ENCODE measurements at places on chromosomes 3 and 15.
A peak's percentile ranks its signal among the peaks of the same experiment; 100 is the strongest.

GRCh38 chr3:23824699-23825444, 19.1 kb downstream of the UBE2E1 start:
- no peak for DNase-seq

DNA sequence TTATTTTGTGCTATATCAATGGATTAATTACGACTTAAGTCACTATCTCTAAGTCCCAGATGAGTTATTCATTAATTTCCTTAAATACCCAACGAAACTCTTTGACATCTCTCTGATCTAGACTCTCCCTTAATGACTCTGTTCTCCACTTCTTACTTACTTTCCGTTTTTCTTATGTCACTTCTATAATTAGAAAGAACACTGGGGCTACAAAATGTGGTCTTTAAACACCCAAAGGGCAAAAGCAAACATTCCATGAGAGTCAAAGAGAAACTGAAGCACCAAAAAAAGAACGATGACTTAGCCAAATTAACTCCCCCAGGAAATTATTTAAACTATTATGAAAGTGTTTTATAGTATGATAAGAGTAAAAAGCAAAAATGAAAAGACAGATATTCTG, 166.4 kb upstream of the UBE2E2 start:
- no peak for DNase-seq

DNA sequence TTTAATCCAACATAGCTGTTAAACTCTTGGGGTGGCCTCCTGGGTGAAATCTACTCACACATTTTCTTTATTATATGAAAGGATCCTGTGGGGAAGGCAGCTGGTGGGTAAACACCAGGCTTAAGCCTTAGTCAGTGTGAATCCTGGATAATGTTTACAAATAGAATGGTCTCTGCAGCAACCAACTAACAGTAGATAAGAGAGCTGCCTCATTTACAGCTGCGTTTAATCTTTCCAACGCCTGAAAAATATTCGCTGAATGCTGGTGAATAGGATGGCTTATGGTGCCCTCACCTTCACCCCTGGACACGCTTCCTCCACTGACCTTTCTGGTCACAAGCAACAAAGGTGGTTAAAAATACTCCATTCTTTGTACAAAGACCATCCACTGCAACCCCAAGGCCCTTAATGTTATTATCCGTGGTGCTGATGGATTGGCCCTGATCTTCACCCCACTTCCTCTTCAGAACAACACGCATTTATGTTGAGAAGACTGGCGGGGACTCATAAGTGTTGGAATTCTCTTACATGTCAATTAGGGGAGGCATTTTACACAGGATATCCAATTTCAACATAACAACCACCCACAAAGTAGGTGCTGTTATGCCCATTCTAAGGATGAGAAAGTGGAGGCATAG, 120.0 kb upstream of the FRMD4B start:
- DNase-seq: no peak

DNA sequence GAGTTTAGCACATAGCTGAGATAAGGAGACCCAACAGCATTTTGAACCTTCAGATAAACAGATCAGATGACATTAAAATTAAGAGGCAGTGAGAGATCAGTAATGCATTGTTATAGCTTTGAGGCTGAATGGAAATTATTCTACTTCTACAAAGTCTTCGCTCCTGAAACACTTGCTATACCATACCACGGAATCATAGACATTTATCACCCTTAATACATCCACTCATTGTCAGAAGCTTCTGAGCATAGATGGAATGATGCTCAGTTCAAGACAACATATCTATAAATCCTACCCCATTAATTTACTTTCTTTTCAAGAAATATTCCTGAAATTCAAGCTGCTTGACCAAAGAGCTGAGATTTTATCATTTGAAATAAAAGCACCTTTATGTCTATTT, 266.7 kb downstream of the C3orf38 start:
- no peak for DNase-seq

- DNase-seq: no peak
Observed at GRCh38 chr15:43249699-43250203, 17.0 kb downstream of the TGM5 start.

DNA sequence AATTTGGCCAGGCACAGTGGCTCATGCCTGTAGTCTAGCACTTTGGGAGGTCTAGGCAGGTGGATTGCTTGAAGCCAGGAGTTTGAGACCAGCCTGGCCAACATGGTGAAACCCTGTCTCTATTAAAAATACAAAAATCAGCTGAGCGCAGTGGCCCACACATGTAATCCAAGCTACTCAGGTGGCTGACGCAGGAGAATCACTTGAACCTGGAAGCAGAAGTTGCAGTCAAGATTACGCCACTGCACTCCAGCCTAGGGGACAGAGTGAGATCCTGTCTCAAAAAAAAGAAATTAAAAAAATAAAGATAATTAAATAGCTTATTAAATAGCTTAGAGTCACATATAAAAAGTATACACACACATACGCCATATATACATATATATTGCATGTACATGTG, 3.7 kb upstream of the TIPARP start:
- DNase-seq: no peak

- no peak for DNase-seq
Observed at GRCh38 chr3:22792533-22792932, 410.6 kb upstream of the UBE2E2 start.

DNA sequence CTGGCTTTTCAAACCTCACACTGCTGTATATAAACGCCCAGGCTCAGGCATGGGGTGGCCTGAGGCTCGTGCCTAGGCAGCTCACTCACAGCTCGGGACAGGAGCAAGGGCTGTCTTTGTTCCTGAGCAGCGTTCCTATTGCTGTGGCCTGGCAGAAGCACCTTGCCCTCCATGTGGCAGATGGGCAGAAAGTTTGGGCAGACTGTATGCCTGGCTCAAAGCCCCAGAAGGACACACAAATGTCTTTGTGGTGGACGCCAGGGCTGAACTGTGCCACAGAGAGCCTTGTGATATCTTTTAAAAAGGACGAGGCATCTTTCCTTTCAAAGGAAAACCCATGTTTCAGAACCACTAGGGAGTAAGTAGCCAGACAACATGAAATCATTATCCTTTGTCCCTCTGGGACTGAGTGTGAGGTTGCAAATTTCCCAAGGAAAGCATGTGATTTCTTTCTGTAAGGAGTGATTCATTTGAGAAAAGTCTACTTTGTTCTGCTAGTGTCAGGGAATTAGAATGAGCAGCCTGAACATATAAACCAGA, 29.3 kb upstream of the UBE2E1 start:
- no peak for DNase-seq

DNA sequence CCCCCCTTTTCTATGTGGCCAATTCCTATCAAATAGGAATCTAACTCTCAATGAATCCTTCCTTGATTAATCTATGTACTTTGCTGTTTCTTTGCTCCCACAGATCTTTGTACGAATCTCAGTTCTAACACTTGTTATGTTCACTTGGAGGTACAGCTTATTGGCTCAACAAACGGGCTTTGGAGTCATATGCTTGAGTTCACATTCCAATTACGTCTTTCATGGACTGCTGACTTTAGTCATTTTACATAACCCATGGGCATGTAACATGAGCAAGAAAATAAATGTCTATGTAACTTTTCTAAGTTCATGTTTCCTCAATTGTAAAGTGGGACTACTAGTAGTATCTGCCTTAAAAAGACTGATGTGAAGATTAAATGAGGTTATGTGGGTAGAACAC, 123.2 kb upstream of the TBC1D5 start:
- no peak for DNase-seq

- DNase-seq: no peak
Observed at GRCh38 chr3:102233881-102234280, 200.9 kb upstream of the ZPLD1 start.

- DNase-seq: no peak
Observed at GRCh38 chr3:42749753-42750231, 23.3 kb downstream of the CCDC13 start.

GRCh38 chr3:115784739-115785536, 161.6 kb downstream of the GAP43 start:
- no peak for DNase-seq

GRCh38 chr15:55799291-55800212, 56.6 kb upstream of the PRTG start:
- no peak for DNase-seq

DNA sequence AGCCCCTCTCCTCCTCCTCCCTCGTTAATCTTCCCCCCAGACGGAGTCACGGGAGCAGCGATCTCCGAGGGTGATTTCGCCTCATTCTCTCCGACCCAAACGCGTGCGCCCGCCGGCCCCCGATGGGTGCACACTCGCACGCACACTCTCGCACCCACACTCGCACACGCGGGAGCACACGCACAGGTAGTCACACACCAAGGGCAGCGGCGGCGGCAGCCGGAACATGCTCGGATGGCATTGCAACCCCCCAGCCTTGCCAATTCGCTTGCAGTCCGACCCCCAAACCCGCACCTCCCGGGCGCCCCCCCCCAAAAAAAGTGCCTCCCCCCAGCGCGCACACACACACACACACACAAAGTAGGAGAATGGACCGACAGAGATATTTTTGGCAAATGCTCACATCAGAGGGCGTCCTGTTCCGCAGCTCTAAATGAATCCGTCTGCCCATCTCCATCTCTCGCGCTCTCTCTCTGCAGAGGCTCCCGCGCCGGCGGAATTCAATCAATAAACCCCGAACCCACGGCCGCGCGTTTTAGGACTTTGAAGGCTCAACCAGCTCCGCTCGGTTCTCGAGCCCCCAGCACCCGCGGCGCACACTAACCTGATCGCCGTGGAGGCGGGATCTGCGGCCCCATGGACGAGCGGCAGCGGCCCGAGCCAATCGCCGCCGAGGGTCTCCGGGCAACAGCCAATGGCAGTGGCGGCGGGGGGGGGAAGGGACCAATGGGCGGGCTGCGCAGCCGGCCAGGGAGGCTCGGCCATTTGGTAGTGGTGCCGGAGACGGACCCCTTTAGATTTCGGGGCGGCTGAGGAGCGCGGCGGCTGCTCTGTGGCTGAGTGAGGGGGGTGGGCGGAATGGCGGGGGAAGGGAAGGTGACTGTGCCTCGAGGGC, at the start of gene ANP32A:
ANP32A (minus strand) TSS at position 601 of the 895 bp plus-strand sequence; CDS start at position 457, 144 bp downstream.
- DNase-seq: peak; percentile 97

DNA sequence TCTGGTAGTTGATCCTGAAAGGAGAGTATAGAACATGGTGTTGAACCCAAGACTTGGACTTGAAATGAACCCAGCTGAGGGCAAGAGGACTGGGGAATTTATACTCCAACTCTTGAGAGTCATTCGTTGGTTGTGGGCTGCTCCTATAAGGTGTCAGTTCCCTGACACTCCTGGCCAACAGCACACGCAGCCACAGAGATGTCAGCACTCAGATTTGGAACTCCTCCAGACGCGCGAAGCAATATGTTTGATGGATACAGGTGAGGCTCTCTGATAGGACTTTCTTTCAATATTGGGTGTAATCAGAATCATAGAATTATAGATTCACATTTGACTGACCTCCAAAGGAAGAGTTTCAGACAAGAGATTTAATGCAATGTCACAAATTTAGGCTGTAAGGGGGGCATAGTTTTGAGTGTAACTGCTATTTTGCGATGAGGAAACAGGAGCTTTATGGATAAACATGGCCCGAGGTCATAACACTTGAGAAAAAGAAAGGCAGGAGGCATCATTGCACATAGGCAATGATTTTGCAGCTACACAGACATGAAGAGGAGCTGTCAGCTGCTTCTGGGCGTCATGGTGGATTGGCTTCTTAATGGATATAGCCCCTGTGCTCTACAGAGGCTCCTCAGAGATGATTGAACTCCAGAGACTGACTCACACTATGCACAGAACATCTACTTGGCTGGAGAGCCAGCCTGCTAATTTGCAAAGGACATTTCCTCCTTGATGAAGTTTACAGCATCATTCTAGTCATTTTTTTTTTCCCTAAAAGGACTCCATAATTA, 569.2 kb upstream of the RGMA start:
- DNase-seq: no peak

GRCh38 chr3:31322460-31322859, 210.3 kb upstream of the STT3B start:
- DNase-seq: no peak

GRCh38 chr3:173933113-173933512, 535.6 kb downstream of the NLGN1 start:
- no peak for DNase-seq

DNA sequence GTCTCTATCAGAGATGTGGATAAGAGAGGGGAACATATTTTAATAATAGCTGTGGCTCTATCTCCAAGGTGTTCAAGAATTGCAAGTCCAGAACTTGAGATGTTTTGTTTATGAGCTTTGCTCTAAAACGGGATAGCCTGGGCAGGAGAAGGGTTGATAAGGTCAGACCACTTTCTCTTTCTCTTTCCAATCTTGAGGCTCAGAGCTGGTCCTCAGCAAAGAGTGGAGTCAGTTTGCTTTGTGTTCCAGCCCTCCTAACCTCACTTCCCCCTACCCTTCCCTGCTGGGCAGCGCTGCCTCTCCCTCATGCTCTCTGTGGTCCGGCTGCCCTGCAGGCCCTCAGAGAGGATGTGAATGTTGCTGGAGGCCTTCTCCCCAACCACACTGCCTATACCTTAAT, 13.8 kb downstream of the KLHL6 start:
- no peak for DNase-seq

GRCh38 chr3:4656059-4656458, 162.9 kb downstream of the ITPR1 start:
- DNase-seq: no peak

DNA sequence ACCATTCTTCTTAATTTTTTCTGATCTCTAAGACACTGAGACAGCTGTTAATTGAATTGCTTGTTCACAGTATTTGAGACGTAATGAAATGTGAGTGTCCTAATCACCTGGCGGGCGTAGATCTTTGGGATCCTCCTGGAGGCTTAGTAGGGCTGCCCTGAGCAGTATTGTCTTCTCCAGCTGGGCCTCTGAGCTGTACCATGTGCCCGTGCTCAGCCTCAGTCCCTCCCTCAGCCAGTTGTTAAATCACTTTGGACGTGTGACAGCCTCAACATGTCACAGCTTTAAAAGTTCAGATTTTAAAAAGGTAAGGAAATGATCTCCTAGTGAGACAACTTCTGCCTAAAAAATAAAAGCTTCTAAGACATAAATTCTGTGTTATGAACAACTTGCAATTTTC, 35.5 kb downstream of the IGF1R start:
- DNase-seq: no peak

DNA sequence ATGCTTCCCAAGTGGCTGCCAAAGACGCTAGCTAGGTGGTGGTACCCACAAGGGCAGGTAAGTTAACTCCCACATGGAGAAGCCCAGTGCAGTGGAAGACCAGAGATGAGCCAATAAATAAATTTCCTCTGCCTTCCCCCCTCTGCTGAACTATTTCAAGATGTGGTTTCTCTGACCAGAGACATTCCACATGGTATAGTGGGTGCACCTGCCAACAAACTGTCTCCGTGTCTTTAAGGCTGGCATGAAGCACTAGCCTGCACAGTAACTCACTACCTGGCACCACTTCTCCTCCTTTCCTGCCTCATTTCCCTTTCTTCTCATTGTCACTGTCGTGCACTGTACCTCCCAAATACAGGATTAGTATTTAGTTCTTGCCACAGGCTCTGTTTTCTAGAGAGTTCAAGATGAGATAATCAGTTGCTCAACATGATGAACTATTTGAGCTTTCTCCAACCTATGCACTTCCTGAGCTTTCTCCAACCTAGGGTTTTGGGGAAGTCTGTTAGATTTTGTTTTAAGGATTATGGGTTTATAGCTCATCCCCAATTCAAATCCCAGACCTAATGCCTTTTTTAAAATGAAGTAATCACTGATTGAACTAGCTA, 8.4 kb upstream of the CRTAP start:
- no peak for DNase-seq
